ENCODE measurements at places on chromosomes 3 and 15.

DNA sequence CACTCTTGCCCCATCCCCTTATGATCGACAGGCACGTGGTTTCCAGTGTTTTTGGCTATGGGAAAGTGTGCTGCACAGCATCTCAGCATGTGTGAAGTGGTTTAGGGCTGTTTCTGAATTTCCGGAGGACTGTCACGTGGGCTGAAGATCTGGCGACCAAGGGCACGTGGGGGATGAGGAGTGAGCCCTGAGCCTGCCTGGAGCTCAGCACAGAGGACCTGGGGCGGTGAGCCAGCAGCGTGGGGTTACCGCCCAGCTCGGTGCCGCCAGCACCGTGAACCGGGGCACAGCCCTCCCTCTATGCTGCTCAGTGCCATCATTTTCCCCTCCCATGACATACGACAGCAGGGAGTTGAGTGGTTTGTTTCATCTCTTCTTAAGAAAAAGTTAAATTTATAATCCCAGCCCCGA lies 150.2 kb downstream of the DNAJB8 start:
- no peak for DNase-seq

- no peak for DNase-seq
Observed at GRCh38 chr15:56194035-56194434, 49.6 kb downstream of the RFX7 start.

DNA sequence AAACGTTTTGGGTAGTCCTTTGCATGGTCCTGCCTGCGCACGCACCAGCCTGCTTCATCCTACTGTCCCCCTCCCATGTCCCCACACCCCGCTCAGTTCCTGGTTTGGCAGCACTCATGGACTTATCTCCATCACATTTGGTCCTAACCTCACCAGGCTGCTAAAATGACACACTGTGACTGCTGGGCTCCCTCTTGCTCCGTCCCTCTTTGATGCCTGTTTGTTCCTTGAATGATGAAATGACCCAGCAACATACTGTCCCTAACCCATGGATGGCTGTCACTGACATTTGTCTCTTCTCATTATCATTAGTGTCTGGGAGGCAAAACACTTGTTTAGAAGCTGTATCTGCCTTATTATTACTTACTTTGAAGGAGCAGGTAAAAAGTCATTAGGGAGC lies 80.5 kb downstream of the CHDH start:
- no peak for DNase-seq

DNA sequence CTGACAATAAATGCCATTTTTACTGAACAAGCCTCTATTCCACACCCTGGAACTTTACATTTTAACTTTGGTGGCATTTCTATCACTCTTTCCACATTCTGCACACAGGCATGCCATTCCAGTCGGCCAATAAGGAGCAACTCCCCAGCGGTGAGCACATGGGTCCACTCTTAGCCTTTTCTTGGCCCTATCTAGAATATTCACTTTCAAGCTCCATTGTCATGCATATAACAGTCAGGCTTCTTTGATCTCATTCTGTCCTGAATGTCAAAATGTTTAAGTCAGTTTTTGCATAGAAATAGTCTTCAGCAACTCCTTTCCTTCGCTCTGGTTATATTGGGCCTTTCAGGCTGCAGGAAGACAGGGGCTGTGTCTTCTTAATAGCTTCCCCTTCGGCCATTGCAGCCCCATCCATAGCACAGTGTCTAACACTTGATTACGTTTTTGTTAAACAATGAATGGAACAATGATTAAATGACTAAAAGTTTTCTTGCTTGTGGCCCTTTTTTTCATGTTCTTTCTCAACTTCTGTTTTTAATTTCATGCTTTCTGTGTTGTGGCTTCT lies 427.3 kb downstream of the MFSD1 start:
- no peak for DNase-seq

GRCh38 chr15:87704276-87704675 lies 552.3 kb downstream of the NTRK3 start:
- DNase-seq, result no peak

GRCh38 chr3:50318615-50319014 lies 3.9 kb downstream of the HYAL2 start:
- DNase-seq, result peak; percentile 44

GRCh38 chr3:156576051-156576450 lies 21.1 kb upstream of the SSR3 start:
- DNase-seq, result no peak

GRCh38 chr3:121981473-121981872 lies 40.6 kb downstream of the ILDR1 start:
- DNase-seq, result no peak

GRCh38 chr3:38843898-38844297 lies 27.9 kb upstream of the SCN10A start:
- DNase-seq, result peak; percentile 27

DNA sequence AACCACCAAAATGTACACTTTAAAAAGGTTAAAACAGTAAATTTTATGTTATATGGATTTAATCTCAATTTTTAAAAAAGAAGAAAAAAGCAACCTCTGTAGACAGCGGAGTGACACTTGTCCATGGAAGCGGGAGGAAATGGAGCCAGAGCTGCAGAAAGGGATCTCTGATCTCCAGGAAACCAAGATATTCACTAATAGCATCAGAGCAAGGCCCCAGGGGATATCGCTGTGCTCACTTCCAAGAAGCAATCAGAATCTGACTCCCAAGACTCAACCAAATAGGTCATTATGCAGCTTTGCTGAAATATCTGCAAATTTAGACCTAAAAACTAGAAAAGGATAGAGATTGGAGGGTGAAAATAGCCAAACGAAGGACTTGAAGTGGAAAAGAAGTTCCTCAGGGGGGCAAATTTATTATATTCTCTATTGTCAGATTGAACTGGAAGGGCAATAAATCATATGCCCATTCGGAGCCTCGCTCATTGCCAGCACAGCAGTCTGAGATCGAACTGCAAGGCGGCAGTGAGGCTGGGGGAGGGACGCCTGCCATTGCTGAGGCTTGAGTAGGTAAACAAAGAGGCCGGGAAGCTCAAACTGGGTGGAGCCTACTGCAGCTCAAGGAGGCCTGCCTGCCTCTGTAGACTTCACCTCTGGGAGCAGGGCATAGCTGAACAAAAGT lies 62.0 kb upstream of the ATP2C1 start:
- DNase-seq, result no peak

GRCh38 chr15:34259566-34259965 lies 34.8 kb downstream of the EMC4 start:
- DNase-seq, result no peak

GRCh38 chr15:99430881-99431401 lies 134.8 kb upstream of the MEF2A start:
- DNase-seq, result no peak

GRCh38 chr3:37741644-37742043 lies 120.0 kb upstream of the CTDSPL start:
- peak; percentile 39 for DNase-seq

DNA sequence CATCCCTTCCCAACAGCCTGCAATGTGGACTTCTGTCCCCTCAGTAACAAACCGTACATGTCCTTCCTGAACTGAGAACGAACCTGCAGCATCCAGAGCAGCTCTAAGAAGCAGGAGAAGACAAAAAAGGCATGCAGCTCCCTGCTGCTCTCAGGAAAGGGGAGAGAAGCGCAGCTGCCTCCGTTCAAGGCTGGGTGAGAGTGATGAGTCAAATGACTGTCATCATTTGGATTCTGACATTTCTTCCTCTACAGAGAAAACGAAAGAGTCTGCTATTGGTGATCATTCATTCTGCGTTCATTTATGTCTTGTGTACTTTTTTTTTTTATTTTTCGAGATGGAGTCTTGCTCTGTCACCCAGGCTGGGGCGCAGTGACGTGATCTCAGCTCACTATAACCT lies 677.8 kb downstream of the FHIT start:
- no peak for DNase-seq

DNA sequence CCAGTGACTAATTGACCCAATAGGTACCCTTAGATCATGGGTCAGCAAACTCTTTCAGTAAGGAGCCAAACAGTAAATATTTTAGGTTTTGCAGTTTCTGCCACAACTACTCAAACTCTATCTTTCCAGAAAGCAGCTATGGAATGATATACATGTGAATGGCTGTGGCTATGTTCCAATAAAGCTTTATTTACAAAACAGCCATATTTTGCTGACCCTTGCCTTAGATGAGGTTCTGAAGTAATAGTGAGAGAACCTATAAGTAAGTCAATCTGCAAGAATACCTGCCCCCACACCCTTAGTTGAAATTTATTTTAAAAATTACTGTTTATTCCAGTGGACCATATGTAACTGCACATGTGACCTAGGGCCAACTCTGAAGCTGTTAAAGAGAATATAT lies 134.0 kb downstream of the CMSS1 start:
- no peak for DNase-seq

DNA sequence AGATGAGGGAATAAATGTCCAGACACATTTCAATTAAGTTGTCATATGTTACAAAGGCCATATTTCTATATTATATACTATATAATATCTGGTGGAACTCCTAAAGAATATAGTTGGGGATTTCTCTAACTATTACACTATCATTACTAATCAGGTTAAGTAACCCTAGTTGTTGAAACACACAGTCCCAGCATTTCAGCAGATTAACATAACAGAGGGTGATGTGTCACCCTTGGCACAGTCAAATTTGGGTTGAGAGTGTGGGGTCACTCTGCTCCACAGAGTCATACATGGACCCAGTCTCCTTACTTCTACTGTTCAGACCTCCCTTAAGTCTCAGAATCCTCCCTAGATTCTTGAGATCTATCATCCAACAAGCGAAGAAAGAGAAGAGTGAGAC lies 496.4 kb upstream of the MDFIC2 start:
- peak; percentile 2 for DNase-seq

DNA sequence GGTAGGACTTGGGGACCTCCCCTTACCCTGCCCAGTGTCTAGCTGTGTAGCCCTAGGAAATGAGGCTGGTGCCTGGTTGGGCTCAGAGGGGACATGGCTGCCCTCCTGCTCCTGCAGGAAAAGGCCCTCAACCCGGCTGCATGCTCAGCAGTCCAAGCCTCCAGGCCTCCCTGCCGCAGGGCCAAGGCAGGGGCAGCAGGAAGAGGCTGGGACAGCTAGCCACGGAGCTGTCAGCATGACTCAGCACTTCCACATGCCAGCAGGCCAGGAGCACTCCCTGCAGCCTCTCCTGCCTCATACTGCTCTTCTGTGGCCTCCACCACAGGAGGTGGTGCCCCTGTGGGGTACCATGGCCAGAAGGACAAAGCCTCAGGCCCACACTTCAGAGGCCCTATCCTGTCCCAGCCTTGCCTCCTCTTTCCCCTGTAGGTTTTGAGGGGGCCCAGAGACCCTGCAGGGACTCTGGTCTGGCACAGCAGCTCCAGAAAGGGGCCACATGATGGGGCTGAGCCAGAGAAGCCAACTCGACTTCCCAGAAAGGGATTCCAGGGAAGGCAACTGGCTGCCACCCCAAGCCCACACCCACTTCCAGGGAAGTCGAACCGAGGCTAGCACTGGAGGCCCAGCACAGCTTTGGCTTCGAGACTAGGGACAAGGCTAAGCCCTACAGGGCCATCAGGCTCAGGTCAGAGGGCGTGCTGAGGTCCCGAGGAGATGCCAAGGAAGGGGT lies 19.5 kb downstream of the TKT start:
- DNase-seq, result peak; percentile 77

DNA sequence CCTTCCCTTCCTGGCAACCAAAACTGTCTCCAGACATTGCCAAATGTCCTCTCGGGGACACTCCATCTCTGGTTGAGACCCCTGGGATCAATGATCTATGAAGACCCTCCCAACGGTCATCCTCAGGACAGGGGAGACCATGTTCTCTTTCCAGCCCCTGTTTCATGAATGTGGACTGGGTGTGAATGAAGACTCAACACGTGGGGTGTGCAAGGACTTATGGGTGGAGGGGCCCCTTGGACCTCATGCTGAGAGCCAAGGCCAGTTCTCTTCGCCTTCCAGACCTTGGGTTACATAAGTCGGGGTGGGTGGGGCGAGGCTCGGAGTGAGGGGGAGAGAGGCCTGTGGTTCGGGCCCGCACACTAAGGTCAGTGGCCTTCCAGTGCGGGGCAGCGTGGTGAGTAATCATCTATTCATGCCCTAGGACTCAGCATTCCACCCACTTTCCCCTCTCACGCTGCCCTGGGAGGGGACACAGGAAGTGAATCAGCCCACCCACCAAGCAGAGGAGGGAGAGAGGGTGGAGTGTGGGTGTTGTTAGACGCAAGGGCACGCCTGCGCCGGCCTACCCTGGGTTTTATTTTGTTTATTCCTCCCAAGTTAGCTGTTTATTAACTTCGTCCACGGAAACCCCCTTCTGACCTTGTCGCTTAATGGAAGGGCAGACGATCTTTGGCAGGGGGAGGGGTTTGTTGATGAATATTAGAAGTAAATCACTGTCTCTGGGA lies 6.7 kb downstream of the PAQR5 start:
- DNase-seq, result peak; percentile 91

DNA sequence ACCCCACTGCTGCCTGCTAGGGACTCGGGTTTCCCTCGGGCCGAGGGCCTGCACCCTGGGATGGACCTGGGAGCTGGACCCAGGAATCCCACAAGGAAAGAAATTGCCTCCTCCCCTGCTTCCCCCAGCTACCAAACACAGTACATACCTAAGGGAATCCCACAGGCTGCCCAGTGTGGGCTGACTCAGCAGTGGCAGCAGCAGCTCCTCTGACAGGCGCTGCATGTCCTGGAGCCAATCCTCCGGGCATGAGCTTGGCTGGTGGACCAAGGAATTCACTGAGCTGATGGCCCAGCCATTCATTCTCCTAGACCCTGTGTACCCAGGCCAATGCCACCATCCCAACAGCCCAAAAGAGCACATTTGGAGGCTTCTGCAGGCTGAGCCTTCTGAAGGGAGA lies 9.5 kb upstream of the LTK start:
- no peak for DNase-seq

DNA sequence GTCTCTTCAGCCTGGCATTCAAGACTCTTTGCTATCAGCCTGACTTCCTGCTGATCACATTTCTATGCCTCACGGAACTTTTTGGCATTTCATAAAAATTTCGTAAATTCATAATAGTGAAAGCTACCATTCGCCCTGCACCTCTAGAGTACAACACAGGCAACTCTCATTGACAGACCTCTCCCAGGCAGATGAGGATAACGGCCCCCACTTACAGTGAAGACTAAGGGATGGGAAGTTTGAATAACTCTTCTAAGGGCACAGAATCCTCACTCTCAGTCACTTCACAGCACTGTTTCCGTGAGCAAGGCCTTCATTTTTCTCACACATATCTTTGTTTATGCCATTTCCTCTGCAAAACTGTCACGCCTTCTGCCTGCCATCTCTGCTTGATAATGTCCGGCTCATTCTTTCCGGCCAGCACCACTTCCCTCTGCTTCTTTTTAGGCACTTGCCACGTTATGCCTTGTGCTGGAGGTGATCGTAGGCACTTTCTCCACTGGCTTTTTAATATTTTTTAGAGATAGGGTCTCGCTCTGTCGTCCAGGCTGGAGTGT lies 224.1 kb upstream of the HES1 start:
- no peak for DNase-seq

GRCh38 chr3:110813541-110813940 lies 258.1 kb upstream of the NECTIN3 start:
- no peak for DNase-seq

- DNase-seq, result no peak
Observed at GRCh38 chr3:169615833-169616232, 47.7 kb downstream of the MECOM start.

- no peak for DNase-seq
Observed at GRCh38 chr3:173938616-173939015, 541.1 kb downstream of the NLGN1 start.

- DNase-seq, result no peak
Observed at GRCh38 chr15:60557191-60557618, 78.3 kb upstream of the ICE2 start.

GRCh38 chr3:64568895-64569517 lies 118.8 kb downstream of the ADAMTS9 start:
- DNase-seq, result no peak

Measured in suppressor macrophage treated with lipopolysaccharide for 1 hour (primary cell).